Purkinje cell (primary cell): ENCODE measurements at places on chromosomes 4 and X. TPM values are rescaled to one million over a fixed set of nuclear protein-coding genes. Genes with fewer than 3 reads are reported as not detected.

TLR7 gene
- not detected in 2 replicates for polyA plus RNA-seq

PLAC8 gene
- 1.6 TPM in 1 of 2 replicates, not detected in the other for polyA plus RNA-seq

TNMD gene
- not detected in 2 replicates for polyA plus RNA-seq

GALNT7 gene
- polyA plus RNA-seq, result 15.0 and 19.8 TPM in 2 replicates

CDKL2 gene
- polyA plus RNA-seq, result 30.2 and 43.3 TPM in 2 replicates

SPP1 gene
- polyA plus RNA-seq, result 9.8 and 21.8 TPM in 2 replicates
